Naive thymus-derived CD8-positive, alpha-beta T cell (primary cell): ENCODE measurements at places on chromosomes 7 and 10.

- no peak overlapping the region for H3K4me3 ChIP-seq
- peaks cover 9% of the 10 kb centered on the region for H3K27me3 ChIP-seq
- no peaks in the 10 kb centered on the region for H3K36me3 ChIP-seq
- no peak for DNase-seq
- no peak overlapping the region for H3K27ac ChIP-seq
- H3K4me1 ChIP-seq: no peaks in the 10 kb centered on the region
Measured at GRCh38 chr10:94155722-94156271, 162.1 kb downstream of the PLCE1 start.

GRCh38 chr7:24783698-24784097 is 26.4 kb upstream of the GSDME start:
- peaks cover 2% of the 10 kb centered on the region for H3K4me1 ChIP-seq
- H3K27me3 ChIP-seq: no peaks in the 10 kb centered on the region
- H3K4me3 ChIP-seq: no peak overlapping the region
- no peak overlapping the region for H3K27ac ChIP-seq

DNA sequence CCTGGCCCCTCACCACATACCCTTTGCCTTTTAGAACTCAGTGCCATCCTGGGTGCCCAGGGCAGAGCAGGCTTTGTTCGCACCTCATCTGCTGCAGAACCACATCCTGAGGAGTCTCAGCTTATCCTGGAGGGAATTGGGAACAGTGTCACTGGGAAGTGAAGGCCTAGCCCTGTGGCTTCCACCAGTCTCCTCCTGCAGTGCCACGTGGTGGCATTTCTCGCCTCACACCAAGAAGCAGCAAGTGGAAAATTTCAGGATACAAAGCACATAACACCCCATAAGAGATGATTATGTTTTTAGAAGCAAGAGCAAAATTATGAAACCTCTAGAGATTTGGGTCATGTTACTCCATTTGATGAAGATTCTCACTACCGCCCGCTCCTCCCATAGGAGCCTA is 26.8 kb downstream of the UBE2D4 start:
- no peak overlapping the region for H3K4me3 ChIP-seq
- H3K27ac ChIP-seq: no peak overlapping the region
- peaks cover 10% of the 10 kb centered on the region for H3K4me1 ChIP-seq
- H3K27me3 ChIP-seq: no peaks in the 10 kb centered on the region
- peaks cover 3% of the 10 kb centered on the region for H3K36me3 ChIP-seq

- no peak overlapping the region for H3K4me3 ChIP-seq
Measured at GRCh38 chr7:27303026-27303425, 60.4 kb downstream of the EVX1 start.

- peaks cover 19% of the 10 kb centered on the region for H3K36me3 ChIP-seq
- no peak overlapping the region for H3K27ac ChIP-seq
- no peak for DNase-seq
- H3K4me3 ChIP-seq: no peak overlapping the region
Measured at GRCh38 chr7:139687211-139687954, 90.4 kb downstream of the HIPK2 start.

GRCh38 chr7:34074421-34074820 is 169.1 kb downstream of the BMPER start:
- H3K36me3 ChIP-seq: no peaks in the 10 kb centered on the region
- H3K27ac ChIP-seq: no peak overlapping the region
- no peak overlapping the region for H3K4me3 ChIP-seq
- H3K27me3 ChIP-seq: no peaks in the 10 kb centered on the region
- DNase-seq: no peak

- H3K27me3 ChIP-seq: no peaks in the 10 kb centered on the region
- H3K4me3 ChIP-seq: no peak overlapping the region
- peak overlapping the region; percentile 41 for H3K27ac ChIP-seq
- DNase-seq: no peak
Measured at GRCh38 chr10:105857268-105858264, 1216.5 kb downstream of the SORCS3 start.

- H3K27me3 ChIP-seq: peaks cover 14% of the 10 kb centered on the region
- H3K36me3 ChIP-seq: no peaks in the 10 kb centered on the region
- no peak overlapping the region for H3K27ac ChIP-seq
- no peak for DNase-seq
- H3K4me1 ChIP-seq: no peaks in the 10 kb centered on the region
Measured at GRCh38 chr10:101763141-101763846, 12.6 kb downstream of the FGF8 start.

DNA sequence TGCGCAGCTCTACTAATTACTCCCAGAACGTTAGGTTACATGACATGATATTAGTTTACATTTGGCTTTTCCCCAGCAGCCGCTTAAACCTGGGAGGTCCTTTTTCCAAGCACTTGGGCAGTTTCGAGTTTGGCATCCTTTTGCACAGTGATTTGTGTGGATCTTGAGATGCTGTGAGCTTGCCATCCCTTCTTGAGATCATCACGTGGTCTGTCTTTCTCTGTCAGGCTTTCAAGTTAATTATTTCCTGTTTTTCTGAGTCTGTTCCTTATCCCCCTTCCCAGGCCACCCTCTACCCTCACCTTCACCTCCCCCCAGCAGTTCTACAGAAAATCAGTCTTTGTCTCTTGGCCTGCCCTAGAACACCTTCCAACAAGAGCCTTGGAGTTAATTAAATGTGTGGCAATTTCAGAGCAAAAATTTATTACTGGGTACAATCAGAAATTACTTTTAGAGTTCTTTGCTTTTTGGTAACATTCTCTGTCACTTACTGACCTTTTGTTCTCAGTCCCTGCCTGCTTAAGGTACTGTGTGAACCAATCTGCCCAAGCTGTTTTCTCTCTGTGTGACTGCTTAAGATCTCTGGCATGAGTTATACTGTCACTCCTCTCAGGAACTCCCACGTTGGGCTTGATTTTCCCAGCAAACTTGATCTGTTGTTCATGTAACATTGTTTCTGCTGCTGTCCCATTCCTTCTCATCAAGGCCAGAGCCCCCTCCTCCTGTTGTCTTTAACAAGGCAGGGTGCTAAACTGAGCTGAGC is 3.1 kb upstream of the SLF2 start:
- no peak overlapping the region for H3K4me3 ChIP-seq
- no peak overlapping the region for H3K27ac ChIP-seq
- no peak for DNase-seq
- H3K27me3 ChIP-seq: no peaks in the 10 kb centered on the region
- H3K4me1 ChIP-seq: peaks cover 10% of the 10 kb centered on the region
- H3K36me3 ChIP-seq: no peaks in the 10 kb centered on the region

DNA sequence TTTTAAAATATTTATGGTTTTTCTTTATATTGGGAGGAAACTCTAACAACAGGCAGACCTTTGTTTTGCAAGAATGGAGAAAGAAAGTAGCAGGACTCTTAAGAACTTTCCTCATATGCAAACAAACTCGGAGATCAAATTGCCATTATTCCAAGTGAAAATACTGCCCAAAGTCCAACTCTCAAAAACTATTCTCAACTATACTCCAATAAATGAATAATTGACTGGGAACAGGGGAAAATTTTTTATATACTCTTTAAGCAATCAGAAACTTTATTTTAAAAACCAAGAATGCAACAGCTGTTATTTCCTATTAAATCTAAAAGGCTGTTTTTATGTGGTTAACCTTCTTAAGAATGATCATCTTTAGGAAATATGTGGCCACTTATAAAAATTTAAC is 101.9 kb downstream of the COL28A1 start:
- no peaks in the 10 kb centered on the region for H3K36me3 ChIP-seq
- DNase-seq: no peak
- peaks cover 5% of the 10 kb centered on the region for H3K27me3 ChIP-seq
- H3K4me3 ChIP-seq: no peak overlapping the region
- H3K4me1 ChIP-seq: no peaks in the 10 kb centered on the region

DNA sequence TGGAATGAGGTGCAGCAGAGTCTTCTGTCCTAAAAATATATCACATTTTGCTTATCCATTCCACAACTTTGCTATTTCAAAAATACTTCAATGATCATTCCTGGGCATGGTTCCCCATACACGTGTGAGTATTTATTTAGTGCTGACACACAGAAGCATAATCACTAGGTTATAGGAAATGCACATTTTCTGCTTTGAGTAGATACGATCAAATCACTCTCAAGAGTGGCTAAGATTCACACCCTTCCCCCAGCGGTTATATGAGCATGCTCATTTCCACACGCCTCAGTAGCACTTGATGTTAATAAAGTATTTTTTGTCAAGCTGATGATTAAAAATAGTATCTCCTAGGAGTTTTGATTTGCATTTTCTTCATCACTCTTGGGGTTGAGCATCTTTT is 93.5 kb upstream of the LRRC4 start:
- no peak overlapping the region for H3K27ac ChIP-seq
- H3K4me1 ChIP-seq: peaks cover 10% of the 10 kb centered on the region
- DNase-seq: no peak
- no peaks in the 10 kb centered on the region for H3K27me3 ChIP-seq

- DNase-seq: no peak
- H3K36me3 ChIP-seq: no peaks in the 10 kb centered on the region
- no peak overlapping the region for H3K27ac ChIP-seq
- no peaks in the 10 kb centered on the region for H3K27me3 ChIP-seq
- H3K4me3 ChIP-seq: no peak overlapping the region
Measured at GRCh38 chr7:16204953-16205352, 216.4 kb downstream of the CRPPA start.
